ENCODE measurements at places on chromosomes 1 and 21.

GRCh38 chr1:109474697-109475096 is 8.4 kb downstream of the SYPL2 start:
- DNase-seq, result no peak

- no peak for DNase-seq
Measured at GRCh38 chr1:53319296-53320101, 8.4 kb downstream of the LRP8 start.

DNA sequence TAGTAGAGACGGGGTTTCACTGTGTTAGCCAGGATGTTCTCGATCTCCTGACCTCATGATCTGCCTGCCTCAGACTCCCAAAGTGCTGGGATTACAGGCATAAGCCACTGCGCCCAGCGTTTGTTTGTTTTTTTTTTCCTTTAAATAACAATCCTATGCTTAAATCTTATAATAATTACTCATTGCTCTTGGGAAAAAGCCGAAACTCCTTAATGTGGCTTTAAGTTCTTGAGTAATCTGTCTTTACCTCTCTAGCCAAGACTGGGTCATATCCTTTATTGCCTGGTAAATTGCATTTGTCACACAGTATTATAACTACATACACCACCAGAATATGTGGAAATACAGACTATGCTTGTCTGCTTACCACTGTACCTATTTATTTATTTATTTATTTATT is 97.1 kb downstream of the MACF1 start:
- DNase-seq, result no peak

DNA sequence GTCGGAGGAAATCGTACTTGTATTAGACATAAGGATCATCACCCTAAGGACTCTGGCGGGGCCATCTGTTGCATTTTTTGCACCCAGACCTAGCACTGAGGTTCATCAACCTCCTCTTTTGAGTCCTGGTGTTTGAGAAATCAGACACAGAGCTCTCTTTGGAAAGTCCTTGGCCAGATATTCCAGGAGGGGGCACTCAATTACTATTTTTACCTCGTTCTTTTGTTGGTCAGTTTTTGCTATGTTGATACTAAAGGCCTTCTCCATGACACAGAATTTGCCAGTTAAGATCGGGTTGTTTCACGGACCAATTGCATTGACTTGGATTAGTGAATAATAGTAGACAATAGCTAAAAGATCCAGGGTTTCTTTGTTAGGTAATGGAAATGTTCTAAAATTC is 711.2 kb downstream of the KCNT2 start:
- no peak for DNase-seq

- peak; percentile 63 for DNase-seq
Measured at GRCh38 chr21:25421321-25422028, 185.8 kb downstream of the MRPL39 start.

DNA sequence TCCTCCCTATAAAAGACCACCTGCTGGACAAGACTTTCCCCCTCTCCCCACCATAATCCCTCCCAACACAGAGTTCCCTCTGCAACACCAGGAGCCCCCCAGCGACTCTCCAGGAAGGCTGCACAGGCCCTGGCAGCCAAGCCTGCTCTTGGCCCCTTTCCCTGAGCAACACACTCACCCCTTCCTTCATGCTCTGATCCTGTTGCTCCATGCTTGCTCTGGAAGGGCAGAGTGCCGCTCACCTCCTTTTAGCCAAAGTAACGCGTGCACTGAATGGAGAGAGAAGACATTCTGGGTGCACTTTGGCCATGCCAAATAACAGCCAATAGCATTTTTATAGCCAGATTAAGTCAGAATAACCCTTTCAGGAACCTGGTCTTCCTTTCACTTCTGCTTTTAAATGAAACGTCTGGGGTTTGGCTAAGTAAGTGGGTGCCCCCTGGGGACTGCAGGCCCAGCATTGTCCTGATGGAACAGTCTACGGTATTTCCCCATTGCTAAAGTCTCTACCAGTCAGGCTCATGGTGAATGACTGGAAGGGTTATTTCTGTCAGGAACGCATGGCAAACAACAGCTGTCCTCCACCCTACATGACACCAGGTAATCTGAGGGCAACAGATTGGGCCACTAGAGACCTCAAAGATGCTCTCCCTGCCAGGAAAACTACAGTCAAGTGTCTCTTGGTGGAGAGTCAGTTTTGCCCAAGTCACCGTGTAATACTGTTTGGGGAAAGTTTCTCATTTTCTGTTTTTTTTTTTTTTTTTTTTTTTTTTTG is at the start of gene SLC2A5:
Gene SLC2A5, minus strand, starts transcription at position 310 of the 775 bp plus-strand sequence. Its CDS starts 99 bp downstream, at position 211.
- no peak for DNase-seq

GRCh38 chr1:24021403-24022266 is 41.5 kb upstream of the SRSF10 start:
- DNase-seq, result no peak

DNA sequence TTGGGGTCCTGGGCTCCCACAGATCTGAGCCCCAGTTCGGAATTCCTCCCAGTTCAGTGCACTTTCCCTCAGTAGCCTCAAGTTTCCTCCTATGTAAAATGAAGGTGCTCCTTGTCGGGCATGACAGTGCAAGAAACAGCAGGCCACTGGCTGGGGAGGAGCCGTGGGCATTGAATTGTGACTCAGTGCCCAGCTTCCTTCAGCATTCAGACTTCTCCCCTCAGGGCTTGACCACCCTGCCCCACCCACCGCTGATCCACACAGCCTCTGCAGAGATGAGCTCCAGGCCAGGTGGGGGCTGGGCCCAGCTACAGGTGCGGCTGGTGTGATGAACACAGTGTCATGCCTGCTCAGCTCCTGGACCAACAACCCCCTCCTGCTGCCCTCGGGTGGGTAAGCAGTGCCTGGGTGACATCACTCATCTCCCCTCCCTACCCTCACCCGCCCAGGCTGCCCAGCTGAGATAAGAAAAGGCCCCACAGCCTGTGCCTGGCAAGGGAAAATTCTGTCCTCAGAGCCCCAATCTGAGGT is 4.9 kb downstream of the MOB3C start:
- no peak for DNase-seq

DNA sequence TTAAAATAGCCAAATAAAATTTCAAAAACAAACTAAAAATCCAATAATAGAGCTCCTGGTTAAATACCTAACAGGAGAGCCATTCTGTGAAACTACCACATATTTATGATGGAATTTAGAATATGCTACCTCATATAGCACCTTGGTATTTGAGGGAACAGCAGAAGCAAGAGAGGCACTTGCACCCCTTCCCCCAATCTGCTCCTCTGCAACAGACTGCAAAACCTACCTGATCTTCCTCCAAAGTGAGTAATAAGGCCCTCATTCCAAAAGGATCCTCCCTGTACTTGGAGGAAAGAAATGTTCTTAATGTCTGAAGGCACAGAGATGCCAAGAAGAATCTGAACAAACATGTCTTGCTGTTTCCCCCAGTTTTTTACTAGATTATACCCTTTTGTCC is 28.1 kb upstream of the RNPC3 start:
- DNase-seq, result no peak

DNA sequence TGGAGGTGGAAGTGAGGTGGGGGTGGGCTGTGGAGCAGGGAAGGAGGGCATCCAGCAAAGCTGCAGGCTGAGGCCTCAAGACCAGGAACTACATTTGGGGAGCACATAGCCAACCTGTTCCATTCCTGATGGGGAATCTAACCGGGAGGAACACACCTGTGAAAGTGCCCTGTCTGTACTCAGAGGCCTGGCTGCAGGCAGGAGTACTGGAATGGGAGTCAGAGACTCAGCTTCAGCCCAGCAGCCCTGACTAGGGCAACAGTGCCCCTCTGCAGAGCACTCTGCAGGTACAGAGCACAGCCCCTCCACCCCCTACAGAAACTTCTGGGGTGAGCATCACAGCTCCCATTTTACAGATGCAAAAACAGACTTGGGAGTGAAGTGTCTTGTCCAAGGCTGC is 126.4 kb downstream of the DMRTB1 start:
- DNase-seq, result no peak

DNA sequence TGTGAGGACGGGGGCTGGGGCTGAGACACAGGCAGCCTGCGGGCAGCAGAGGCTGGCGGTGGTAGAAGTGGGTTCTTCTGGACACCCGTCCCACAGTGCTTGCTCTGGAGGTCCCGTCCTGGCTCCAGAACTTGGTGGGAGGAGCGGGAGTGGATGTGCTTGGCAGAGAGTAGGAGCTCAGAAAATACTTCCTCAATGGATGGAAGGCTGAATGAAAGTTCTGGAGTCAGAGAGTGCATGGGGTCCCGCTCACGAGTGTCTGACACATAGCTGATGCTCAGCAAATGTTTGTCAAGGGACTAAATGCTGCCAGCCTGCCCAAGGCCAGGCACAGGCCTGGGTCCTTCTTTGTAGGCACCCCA is 13.4 kb upstream of the NES start:
- DNase-seq, result no peak

- no peak for DNase-seq
Measured at GRCh38 chr21:18007121-18007520, 188.0 kb upstream of the C21orf91 start.

DNA sequence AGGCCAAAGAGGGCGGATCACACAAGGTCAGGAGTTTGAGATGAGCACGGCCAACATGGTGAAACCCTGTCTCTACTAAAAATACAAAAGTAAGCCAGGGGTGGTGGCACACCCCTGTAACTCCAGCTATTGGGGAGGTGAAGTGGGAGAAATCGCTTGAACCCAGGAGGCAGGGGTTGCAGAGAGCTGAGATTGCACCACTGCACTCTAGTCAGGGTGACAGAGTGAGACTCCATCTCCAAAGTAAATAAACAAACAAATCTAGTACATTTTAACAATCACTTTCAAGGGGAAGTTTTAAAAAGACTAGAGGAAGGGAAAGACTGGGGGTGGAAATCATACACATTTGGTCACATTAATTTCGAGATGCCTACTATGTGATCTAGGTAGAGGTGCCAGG is 6.8 kb downstream of the TFB2M start:
- no peak for DNase-seq

GRCh38 chr1:68780919-68781318 is 284.0 kb upstream of the DEPDC1 start:
- DNase-seq, result no peak

GRCh38 chr1:86154571-86155050 is 2.0 kb downstream of the COL24A1 start:
- no peak for DNase-seq

DNA sequence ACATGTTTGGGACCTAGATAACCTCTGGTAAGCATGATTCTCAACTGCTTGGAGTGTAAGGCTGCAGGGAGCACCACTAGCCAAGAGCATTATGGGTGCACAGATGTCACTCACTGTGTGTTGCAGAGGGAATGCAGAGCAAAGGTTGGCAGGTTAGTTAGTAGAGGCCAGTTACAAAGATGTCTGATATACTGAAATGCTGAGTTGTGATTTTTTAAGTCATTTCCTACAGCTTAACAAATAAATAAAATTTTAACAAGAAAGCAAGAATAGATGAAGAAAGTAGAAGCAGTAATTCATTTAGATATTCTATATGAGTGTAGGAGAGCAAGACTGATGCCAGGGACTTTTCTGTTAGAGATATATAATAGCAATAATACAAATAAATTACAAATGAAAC is 64.8 kb downstream of the MARK1 start:
- DNase-seq, result no peak

DNA sequence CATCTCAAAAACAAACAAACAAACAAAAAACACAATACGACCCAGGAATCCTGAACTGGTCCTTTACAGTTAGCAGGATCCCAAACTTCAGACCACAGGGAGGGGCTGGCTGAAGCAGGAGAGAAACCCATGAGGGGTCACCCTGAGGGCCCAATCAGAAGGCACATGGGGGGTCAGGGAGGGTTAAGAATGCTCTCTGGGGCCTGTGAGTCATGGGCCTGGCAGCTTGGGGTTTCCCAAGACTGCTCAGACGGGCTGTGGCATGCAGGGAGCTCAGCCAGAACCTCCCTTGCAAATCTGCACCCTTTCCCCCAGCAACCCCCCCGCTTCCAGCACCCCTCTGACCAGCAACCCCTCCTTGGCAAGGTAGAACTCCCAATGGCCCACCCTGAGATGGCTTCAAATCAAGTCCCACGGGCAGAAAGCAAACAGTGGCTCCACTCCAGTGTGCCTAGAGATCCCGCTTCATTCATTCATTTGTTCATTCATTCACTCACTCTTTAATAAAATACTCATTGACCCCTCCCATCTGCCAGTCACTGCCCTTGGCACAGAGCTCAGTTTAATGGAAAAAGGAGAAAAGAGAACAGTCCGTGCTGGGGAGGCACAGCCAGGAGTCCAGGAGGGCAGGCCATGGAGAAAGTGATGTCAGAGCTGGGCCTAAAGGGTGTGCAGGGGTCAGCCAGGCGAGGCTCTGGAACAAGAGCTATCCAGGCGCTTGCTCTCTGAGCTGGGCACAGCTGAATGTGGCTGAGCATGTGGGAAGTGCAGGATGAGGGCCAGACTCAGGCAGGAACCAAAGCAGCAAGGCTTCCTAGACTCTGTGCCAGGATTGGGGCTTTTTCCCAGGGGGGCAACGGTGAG is 8.2 kb downstream of the UQCRHL start:
- peak; percentile 21 for DNase-seq

DNA sequence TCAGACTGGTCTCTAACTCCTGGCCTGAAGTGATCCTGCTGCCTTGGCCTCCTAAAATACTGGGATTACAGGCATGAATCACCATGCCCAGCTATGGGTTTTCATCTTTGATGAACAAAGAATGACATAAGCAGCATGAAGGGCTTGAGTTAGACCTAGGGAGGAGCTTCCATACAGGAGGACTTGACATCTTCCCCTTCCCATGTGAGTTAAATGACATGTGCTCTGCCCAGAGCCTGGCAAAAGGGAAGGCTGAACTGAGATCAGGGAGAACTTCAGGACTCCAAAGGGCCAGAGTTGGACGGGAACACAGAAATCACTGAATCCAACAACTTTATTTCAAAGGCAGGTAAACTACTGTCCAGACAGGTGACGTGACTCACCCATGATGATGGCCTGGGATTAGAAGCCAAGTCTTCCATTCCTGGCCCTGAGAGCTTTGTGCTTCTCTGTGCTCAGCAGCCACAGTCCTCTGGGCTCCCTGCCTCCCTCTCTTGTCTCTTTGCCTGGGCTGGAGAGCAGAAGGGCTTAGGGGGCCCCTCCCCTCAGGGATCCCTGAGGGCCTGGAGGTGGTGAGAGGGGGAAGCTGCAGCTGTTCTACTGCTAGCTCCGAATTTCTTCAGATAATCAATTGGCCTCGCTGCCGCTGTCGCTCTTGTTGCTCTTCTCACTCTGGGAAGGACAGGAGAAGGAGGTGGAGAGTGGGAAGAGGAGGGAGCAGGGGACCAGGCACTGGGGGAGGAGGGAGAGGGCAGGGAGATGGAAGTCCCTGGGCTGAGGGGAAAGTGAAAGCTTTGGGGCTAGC is 7.6 kb downstream of the NHLH1 start:
- no peak for DNase-seq

Measured in activated naive CD4-positive, alpha-beta T cell treated with anti-CD3 and anti-CD28 coated beads, Interleukin-2, amount 50 U/mL, for 16 hours (primary cell).